Tibial artery (tissue), 4 donors: ENCODE measurements at places on chromosomes 7 and 10.

DNA sequence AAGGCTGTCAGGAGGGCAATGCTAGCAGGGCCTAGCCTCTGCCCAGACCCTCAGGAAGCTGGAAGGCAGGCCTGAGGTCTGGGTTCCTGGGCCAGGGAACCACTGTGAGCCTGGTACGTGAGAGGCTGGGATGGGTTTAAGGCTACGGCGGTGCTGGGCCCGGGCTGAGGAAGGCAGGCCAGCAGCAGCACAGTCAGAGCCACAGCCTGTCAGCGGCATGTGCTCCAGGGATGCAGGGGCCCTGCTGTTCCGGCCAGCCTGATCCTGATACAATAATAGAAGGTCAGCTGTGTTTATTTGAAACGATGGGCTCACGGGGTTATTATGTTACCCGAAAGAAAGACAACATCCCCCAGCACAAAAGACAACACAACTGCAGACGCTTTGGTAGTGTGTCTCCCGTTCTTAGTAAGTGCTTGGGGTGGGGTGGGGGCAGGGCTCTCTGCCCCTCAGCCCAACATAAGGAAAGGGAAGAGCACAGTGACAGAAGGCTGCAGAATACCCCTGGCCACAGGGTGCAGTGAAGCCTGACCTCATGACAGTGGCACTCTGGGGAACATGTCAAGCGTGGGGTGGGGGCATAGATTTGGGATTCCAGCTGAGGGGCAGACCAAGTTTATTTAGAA is 95.0 kb downstream of the COL13A1 start:
- no peak overlapping the region for H3K27ac ChIP-seq
- peaks cover under 1% of the 10 kb centered on the region for H3K4me1 ChIP-seq
- no peaks in the 10 kb centered on the region for H3K36me3 ChIP-seq

- H3K4me1 ChIP-seq, result no peaks in the 10 kb centered on the region
- H3K4me3 ChIP-seq, result no peak overlapping the region
- DNase-seq, result no peak
- no peak overlapping the region for H3K27ac ChIP-seq
- H3K36me3 ChIP-seq, result peaks cover 5% of the 10 kb centered on the region
Measured at GRCh38 chr7:128814499-128814898, 15.7 kb upstream of the FLNC start.

- H3K4me1 ChIP-seq, result no peaks in the 10 kb centered on the region
- no peaks in the 10 kb centered on the region for H3K36me3 ChIP-seq
- no peak overlapping the region for H3K27ac ChIP-seq
- no peak overlapping the region for H3K4me3 ChIP-seq
- no peak for DNase-seq
Measured at GRCh38 chr7:28354601-28355402, 57.5 kb upstream of the CREB5 start.

DNA sequence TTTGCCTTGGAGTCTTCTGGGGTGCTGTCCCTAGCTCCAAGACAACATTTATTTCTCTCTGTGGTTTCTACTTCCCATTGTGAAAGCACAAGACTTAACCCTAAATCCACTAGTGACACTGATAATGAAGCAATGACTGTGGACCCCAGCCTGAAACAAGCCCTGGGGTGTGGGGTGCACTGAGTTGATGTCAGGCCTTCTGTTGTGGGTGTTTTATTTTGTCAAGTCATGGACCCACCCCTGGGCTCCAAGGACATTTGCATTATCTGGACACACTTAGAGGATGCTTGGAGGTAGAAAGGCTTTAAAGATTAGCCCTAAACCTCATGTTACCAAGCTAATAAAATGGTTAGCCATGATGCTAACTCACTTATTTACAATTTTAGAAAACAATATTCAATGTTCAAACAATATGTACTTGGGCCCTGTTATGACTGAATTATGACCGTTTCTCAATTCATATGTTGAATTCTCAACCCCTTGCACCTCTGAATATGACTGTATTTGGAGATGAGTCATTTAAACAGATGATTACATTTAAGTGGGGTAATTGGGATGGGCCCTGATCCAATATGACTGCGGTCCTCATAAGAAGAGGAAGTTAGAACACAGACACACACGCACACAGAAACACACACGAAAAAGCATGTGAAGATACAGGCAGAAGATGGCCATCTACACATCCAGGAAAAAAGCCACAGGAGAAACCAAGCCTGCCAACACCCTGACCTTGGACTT is 137.2 kb upstream of the IGFBP3 start:
- H3K4me3 ChIP-seq, result no peak overlapping the region
- no peaks in the 10 kb centered on the region for H3K27me3 ChIP-seq
- H3K27ac ChIP-seq, result no peak overlapping the region
- H3K4me1 ChIP-seq, result no peaks in the 10 kb centered on the region
- H3K36me3 ChIP-seq, result no peaks in the 10 kb centered on the region

- DNase-seq, result no peak
- no peaks in the 10 kb centered on the region for H3K36me3 ChIP-seq
- no peak overlapping the region for H3K27ac ChIP-seq
- H3K27me3 ChIP-seq, result no peaks in the 10 kb centered on the region
- no peaks in the 10 kb centered on the region for H3K4me1 ChIP-seq
Measured at GRCh38 chr10:52617346-52617745, 155.2 kb downstream of the MBL2 start.

- no peaks in the 10 kb centered on the region for H3K36me3 ChIP-seq
- no peaks in the 10 kb centered on the region for H3K4me1 ChIP-seq
- H3K4me3 ChIP-seq, result no peak overlapping the region
- DNase-seq, result no peak
Measured at GRCh38 chr7:83701736-83702135, 52.8 kb upstream of the SEMA3E start.
